Mammary epithelial cell (primary cell): ENCODE measurements at places on chromosomes 12 and 14. TPM values are rescaled to one million over a fixed set of nuclear protein-coding genes. Genes with fewer than 3 reads are reported as not detected.

The POLE2 gene
- 2.2 TPM for total RNA-seq

The NUAK1 gene
- 39.8 TPM for total RNA-seq

The BLOC1S1 gene
- 71.0 and 72.9 TPM in 2 replicates for total RNA-seq

The KRT73 gene
- not detected for total RNA-seq

The ZC2HC1C gene
- 0.17 TPM for total RNA-seq

The GPR84 gene
- total RNA-seq, result 0.17 TPM

The TAS2R19 gene
- 1.7 and 2.0 TPM in 2 replicates for total RNA-seq

The ERO1A gene
- total RNA-seq, result 111 and 160 TPM in 2 replicates

The NID2 gene
- total RNA-seq, result 17.2 TPM

The SERPINA6 gene
- not detected in 2 replicates for total RNA-seq

The OTOGL gene
- total RNA-seq, result not detected in 2 replicates

The MANSC1 gene
- 7.2 TPM for total RNA-seq

The PTMS gene
- 365 and 414 TPM in 2 replicates for total RNA-seq

The CEBPE gene
- total RNA-seq, result not detected

The DLK1 gene
- total RNA-seq, result not detected

The LRIG3 gene
- total RNA-seq, result 115 TPM

The PCNX1 gene
- total RNA-seq, result 112 TPM

The CCDC196 gene
- total RNA-seq, result not detected in 2 replicates

The KRT4 gene
- not detected in 2 replicates for total RNA-seq

The DEGS2 gene
- total RNA-seq, result 0.17 TPM

The ASCL1 gene
- not detected for total RNA-seq

The CCDC38 gene
- total RNA-seq, result 0.16 TPM in 1 of 2 replicates, not detected in the other

The KCNA5 gene
- total RNA-seq, result not detected in 2 replicates
